Cerebellar nuclear complex (tissue), 1 donor: ENCODE measurements at places on chromosomes 13 and 19.

DNA sequence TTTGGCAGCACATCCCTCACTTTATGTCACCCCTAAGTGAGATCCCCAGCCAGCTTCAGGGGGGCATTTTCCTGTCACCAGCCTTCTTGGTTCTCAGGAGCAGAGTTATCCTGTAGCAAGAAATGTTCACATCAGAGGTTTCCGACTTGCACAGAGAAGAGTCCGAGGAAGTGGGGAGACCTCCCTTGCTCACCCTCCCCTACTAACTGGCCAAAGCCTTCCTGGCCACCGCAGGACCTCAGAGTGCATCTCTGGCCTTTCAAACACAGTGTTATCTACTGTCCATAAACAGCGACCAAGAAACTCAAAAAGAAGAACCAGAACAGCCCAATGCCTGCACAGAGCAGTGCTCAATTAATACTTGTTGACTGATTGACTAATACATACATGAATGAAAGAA is 134.4 kb downstream of the USP12 start:
- no peak for DNase-seq

DNA sequence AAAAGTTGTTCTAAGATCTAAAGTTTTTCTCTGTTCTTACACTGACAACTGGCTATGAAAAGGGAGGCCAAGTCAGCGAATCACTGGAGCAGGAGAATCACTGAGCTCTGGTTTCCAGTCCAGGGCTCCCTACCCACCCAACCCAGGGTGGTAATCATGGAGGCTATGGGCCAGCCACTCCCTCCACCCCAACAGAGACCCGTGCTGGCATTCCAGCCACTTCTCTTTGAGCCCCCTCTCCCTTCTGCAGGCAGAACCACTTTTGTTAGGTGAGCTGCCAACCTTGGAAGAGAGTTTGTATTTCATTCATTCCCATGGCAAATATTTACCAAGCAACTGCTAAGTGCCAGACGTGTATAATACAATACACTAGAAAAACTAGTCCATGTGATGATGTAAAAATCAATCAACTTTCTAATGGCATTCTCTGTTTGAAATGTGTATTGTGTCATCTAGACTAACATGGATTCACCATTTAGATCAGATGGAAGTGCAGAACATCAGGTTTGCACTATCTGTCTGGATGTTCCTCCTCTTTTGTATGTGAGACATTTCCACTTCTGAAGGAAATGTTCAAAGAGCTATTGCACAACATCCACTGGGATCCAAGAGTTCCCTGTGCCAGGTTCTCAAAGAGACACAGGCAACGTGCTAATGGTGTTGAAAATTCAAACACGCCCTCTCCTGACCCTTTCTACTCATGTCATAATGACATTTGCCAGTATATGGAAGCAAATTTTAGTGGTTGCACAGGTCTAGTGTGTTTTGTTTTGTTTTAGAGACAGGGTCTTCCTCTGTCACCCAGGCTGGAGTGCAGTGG is 5.3 kb downstream of the MLNR start:
- DNase-seq, result no peak

DNA sequence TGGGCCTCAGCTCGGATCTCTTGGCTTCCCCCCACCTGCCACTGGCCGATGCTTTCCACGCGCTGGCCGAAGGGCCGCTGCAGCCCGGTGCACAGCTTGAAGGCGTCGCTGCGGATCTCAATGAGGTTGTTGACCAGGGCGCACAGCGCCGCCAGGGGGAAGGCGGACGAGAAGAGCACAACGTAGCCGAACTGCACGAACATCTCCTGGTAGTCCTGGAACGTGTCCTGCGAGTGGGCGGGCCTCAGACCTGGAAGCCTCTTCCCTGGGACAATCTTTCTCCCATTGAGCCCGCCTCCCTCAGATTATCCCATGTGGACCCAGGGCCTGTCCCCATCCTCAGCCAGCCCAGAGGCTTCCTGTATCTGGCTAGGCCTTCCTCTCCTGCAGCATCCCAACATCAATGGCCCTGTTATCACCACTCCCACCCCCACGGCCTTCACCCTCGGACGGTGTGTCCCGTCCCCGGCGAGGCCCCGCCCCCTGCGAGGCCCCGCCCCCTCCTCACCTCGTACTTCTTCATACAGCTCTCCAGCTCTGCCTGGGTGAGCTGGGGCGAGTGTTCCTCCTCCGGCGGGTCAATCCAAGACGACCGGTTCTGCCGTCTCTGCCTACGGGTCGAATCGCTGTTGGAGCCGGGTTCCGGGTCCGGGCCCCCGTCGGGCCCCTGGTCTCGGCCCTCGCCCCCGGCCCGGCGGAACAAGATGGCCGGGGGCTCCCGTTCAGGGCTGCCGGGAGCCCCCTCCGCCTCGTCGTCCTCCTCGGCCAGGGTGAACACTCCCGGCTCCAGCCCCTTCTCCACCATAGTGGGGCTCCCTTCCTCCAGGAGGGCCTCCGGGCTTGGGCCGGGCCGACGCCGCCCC is 6.8 kb downstream of the ANO8 start:
- no peak for DNase-seq

- no peak for DNase-seq
Observed at GRCh38 chr13:92804926-92805325, 421.7 kb upstream of the GPC6 start.

GRCh38 chr13:28012896-28013295 is 24.4 kb upstream of the URAD start:
- no peak for DNase-seq

DNA sequence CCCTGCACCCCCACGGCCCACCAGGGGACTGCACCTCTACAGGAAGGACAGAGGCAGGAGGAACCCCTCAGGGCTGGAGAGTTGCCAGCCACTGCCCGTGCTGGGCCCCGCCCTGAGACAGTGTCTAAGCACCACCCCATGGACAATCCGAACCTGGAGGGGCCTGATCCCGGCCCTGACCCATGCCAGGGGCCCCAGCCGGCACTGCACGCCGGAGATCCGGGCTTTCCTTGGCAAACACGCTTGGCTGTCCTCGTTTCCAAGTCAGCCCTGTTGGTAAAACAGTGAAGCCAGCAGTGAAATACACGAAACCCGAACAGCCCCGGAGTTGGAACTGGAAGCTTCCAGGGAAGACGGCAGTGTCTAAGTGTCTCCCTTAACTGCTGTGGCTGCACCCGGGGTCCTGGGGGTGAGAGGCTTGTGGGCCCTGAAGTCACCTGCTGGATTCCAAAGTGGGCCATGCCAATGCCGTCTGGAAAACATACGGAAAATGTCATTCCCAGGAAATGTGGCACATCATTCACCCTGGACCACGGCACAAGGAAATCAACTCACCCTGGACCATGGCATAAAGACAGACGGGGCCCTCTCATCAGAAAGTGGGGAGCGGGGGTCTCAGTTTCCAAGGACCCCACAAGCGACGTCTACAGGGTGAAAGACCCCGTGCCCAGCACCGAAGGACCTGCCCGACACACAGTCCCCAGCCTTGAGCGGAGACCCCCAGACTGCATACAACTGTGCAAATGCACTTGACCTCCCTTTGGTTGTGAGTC is 30.9 kb downstream of the RASA3 start:
- no peak for DNase-seq

- DNase-seq, result no peak
Observed at GRCh38 chr19:13670846-13671245, 93.5 kb upstream of the MRI1 start.

DNA sequence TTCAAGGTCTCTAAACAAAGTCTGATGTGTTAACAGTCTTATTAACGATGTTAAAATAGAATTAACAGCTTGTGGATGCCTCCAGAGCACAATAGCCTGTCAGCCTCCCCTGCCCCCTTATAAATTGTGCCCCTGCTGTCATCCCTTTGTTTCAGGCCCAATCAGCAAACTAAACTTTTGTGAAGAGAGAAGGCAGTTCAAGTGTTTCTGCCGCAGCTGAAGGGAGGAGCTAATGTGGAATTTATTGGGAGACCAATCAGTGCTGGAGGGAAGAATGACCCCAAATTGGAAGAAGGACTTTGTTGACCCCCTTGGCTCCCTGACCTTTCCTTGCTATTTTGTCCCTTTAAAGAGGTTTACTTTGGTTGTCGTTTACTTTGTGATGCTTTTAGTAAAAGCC is 160.5 kb downstream of the TM9SF2 start:
- DNase-seq, result no peak

DNA sequence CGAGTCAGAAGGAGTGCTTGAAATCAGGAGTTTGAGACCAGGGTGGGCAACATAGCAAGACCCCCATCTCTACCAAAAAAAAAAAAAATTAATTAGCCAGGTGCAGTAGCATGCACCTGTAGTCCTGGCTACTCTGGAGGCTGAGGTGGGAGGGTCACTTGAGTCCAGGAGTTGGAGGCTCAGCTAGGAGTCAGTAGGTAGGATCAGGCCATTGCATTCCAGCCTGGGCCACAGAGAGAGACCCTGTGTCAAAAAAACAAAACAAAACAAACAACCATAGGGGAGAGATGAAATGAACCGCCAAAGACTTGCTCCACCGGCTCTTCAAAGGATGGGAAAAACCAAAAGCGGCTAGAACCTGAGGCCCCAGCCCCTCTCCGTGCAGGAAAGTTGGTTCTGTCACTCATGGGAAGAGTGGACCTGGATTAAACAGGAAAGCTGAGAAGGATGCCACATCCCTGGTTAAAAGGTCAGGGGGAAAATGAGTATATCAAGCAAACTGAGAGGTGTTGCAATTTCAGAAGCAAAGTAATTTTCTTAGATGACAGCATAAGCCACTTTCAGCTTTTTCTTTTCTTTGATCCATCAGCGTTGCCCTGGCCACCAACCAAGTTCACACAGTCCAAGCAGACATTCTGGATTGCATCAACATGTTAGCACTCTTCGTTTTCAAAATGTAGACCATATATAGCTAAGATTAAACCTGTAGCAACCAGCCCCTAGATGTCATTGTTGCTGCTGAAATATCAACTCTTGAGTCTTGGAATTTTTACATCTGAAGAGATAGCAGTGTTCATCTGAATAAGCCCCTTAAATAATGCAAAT is 8.9 kb upstream of the ZNF507 start:
- no peak for DNase-seq

DNA sequence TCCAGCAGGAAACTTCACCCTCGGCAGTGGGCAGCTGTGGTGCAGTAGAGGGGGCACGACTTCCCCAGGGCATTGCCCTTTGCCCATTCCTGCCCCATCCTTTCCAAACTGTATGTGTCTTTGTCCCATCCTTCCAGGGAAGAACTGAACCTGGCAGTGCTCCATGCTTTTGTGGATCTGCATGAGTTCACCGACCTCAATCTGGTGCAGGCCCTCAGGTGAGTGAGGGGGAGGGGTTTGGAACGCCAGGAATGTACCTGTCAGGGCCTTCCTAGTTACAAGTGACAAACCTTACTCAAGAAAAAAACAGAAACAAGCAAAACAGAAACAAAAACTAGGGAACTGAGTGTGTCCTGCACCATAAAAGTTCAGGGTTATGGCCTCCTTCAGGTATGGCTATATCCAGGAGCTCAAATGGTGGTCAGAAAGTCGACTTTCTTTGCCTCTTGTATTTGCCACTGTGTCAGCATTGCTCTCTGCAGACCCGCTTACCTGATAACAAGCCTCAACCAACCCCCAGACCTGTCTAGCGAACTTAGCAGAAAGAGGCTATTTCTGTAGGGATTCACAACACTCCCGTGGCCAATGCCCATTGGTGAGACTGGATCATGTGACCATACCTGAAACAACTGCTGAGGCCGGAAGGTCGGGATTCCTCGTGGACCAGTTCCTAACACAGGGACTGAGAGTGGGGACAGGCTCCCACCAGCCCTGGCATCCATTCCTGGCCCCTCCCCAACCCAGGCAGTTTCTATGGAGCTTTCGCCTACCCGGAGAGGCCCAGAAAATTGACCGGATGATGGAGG is 4.2 kb downstream of the CYTH2 start:
- DNase-seq, result no peak

DNA sequence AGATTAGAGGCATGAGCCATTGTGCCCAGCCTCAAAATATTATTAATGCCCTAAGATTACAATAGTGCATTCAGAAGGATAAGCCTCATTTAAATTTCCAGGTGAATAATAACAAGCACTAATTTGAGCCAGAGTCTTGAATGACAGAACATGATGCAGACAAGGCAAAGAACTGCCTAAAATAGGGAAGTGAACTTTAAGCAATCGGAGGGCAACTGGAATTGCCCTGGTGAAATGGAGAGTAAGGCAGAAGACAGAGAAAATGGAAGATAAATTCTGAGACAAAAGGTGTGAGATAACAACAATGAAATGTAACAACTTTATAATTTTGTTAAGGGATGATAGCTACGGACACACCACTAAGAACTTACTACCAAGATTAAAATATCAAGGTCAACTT is 199.9 kb downstream of the DIAPH3 start:
- DNase-seq, result no peak

- DNase-seq, result no peak
Observed at GRCh38 chr13:114235697-114236096, 1.0 kb downstream of the CDC16 start.

DNA sequence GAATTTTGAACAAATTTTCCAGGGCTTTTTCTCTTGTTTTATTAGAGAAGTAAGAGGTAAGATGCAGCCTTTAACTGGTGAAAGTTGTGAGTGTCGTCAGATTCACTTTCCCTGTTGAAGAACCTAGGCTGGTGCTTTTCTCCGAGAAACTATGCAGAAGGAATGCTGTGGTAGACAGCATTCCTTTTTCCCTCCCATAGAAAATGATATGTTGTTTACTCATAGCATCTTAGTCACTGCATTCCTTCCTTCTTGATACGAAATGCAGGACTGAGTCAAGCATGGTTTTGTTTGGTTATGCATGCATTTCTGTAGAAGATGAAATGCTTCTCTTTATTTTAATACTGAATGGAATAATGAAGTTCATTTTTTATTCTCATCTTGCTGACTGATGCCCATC is 3.4 kb downstream of the ITGBL1 start:
- no peak for DNase-seq

GRCh38 chr13:20272588-20273171 is 40.6 kb upstream of the GJB6 start:
- no peak for DNase-seq

- DNase-seq, result no peak
Observed at GRCh38 chr19:38990949-38991697, 15.6 kb upstream of the FBXO17 start.

DNA sequence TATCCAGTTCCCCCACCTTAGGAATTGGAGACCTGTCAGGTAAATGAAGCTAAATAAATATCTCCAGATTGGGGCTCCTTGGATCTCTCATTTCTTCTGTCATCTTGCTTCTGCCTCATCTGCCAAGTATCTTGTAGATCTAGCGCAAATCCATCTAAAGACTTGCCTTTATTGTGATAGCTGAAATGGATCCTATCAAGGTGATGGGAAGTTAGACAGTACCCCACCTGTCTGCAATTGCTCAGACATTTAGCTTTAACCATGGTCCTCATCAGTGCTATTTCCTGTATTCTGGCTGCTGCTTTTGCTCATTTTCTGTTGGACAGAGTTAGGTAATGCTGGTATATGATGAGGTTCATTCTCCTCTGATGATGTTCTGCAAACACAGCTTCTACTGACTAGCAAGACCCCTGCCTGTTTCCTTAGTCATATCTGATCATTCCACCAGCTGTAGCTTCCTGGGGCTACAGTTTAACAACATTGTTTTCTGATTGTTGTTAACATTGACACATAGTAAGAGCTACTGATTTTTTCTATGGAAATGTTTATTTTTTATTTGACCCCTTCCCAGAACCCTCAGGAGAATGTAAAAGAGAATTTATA is 340.0 kb downstream of the DCT start:
- no peak for DNase-seq
